ENCODE measurements at places on chromosomes 6 and 20.

- DNase-seq: no peak
These were observed at the start of gene GFRA4 for GRCh38 chr20:3663031-3663701. Gene GFRA4, minus strand, starts transcription at chr20:3663399. Its CDS starts 0 bp downstream, at chr20:3663399.

DNA sequence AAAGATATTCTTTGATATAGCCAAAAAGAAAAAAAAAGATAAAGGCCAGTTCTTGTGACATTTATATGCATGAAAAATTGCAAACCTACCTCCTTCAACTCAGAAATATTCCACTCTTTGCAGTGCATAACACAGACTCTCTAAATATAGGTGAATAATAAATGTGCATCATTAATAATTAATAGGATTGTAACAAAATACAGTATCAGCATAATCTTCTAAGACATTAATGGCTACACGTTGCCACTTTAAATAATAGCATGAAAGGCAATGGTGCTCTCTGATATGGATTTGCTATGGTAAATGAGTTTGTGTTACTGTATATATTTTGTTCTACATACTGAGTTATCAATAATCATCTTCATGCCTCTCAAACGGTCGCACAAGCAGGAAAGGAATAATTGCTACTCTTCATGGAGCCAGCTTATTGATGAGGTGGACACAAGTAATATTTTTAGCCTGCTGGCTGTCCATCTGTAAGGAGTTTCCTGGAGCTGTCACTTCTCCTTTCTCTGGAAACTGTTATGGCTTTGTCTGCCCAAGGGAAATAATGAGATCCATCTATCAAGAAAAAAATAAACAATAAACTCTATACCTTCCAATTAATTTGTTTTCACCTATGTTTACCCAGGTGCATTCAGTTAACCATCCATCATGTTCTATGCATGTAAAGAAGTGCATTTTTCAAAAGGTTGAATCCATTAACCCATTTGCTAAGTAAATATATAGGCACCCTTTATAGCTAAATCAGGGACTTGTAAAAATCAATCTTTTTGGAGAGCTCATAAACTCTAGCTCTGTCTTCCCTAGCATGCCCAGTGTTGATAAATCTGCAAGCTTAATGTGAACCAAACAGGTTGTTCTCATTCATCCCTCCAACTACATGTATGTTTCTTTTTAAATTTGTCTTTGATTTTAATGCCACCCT is 253.0 kb downstream of the NKAIN2 start:
- peak; percentile 88 for DNase-seq

DNA sequence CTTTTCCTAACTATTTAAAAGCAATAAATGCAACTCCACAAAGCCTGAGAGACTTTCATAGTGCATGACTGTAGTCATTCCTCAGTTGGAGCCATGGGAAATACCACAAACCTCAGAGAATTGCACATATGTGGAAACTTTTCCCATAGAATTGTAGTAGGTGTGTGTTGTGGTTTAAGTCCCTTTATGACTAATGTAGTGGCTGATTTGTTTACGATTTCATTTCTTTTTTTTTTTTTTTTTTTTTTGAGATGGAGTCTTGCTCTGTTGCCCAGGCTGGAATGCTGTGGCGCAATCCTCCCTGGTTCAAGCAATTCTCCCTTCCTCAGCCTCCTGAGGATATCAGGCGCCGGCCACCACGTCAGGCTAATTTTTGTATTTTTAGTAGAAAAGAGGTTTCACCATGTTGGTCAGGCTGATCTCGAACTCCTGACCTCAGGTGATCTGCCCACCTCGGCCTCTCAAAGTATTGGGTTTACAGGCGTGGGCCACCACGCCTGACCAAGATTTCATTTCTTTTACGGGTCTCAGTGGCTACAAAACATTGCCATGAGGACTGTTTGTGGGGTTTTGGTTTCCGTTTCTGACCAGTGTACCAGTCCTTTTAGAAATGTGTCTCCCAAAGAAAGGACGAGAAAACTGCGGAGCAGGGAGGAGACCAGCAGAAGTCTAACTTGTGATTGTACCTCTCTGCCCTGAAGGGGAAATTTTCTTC is 212.1 kb upstream of the MARCKS start:
- no peak for DNase-seq

DNA sequence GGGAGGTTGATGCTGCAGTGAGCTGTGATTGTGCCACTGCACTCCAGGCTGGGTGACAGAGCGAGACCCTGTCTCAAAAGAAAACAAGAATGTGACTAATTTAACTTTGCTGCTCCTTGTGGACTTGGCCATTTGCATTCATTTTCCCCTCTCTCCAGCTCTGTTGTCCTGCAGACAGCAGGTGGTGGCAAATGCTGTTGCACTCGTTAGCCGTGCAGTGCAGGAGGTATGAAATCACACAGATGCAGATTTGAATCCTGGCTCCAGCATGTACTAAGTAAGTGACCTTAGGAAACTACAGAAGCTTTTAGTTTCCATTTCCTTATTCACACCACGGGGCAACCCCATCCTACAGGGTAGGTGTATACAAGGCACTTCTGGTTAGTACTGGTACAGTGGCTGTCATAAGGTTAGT is 9.6 kb upstream of the BEND3 start:
- peak; percentile 9 for DNase-seq

DNA sequence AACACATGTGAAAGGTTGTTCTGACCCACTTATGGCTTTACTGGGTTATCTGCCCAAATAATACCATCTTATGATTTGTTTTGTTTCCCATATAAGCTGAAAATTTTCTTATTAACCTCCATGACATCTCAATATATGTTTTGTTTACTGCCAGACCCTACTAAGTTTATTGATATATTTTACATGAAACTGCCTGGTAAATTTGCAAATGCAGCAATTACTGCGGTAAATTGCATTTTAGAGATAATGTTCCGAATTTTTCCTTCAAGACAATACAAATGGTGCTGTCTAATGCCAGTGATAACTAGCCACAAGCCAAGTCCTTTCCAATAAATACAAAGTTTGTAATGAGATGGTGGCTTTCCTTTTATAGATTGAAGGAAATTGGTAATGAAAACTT is 275.9 kb downstream of the SAMD5 start:
- no peak for DNase-seq

DNA sequence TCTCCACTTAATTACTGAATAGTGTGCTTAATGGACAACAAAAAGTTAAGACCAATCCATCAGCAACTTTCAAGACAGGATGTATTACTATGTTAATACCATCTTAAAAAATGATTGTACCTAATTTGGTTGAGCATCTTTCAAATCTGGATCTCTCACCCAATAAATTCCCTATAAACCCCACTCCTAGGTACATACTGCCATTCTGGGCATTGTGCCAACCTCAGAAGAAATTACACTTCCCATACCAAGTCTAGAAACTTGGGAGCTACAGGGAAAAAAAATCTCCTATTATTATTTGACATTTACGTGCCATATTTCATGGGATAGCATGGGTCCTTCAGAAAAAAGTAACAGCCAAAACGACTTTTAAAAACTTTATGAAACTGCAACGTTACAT is 5.1 kb downstream of the SYNCRIP start:
- DNase-seq: no peak

DNA sequence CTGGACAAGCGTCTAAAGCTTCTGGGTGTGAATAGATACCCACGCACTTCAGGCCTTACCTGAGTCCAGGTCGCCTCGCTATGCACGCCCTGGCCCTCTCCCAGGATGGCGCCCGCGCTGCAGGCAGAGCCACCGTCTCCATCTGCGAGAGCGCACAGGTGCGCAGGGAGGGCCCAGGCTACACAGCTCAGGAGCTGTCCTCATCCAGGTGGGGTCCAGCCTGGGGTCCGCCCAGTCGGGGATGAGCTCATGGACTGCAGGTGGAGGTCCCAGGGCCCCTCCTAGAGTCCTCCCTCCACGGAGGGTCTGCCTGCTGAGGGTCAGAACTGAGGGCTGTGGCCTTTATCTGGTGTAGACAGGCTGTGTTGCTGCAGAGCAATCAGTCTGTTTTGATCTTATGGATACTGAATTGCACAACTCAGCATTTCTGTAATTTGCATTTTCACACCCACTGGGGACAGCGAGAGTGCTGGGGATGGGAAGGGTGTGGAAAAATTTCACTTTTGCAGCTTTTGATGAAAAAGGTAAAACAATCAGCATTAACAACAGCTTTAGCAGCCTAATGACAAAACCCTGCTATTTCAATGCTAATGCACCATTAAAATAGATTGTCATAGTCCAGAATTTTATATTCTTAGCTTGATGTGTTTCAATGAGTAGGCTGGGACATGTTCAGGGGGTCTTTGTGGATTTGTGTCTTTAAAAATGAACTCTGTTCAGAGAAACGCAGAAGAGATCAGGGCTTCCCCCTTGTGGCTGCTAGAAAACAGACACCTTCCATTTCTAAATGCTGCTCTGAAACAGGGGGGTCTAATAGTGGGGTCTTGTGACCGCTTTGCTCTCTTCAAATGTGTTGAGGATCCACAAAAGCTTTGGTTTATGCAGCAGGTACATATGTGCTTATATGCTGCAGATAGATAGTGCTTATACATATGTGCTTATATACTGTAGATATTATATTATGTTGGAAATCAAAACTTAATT is 77.8 kb upstream of the PHACTR3 start:
- no peak for DNase-seq

DNA sequence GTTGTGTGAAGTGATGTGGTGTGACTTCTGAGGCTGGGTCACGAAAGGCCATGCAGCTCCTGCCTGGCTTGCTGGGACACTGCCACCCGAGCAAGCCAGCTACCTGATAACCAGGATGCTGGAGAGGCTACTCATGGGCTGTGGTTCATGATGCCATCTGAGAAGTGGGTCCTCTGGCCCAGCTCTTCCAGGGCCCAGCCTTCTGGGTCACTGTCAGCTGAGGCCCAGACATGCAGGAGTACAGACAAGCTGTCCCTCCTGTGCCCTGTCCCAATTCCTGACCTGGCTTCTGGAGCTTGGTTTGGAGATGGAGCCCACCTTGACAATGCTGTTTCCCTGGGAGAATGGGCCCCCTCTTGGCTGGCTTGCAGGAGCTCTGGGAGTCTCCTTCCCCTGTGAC is 87.0 kb downstream of the DHX35 start:
- no peak for DNase-seq

- no peak for DNase-seq
These were observed 1.4 kb downstream of the UNC93A start for GRCh38 chr6:167292301-167293087.

- DNase-seq: no peak
These were observed at the start of gene RBBP8NL for GRCh38 chr20:62427172-62428001. Gene RBBP8NL, minus strand, starts transcription at chr20:62427539. Its CDS starts 7,892 bp downstream, at chr20:62419647.

DNA sequence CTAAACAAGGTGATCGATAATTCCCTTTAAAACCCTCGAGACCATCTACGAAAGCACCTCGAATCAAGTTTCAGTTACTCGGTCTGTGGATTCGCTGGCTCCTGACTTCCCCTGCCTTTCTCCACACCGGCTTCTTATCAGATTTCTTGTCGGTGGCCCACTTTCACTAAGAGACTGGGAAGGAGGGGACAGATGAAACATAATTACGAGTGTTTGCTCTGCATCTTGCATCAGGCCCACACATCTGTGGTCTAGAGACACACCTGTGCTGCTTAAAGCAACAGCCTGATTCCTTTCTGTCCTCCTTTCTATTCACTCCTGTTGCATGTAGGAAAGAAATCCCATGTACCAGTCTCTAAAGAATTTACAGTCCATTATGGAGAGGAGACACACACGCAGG is 37.7 kb downstream of the INSM1 start:
- no peak for DNase-seq

GRCh38 chr6:45466686-45467085 is 89.0 kb upstream of the SUPT3H start:
- DNase-seq: no peak

- no peak for DNase-seq
These were observed 1454.7 kb downstream of the GRIK2 start for GRCh38 chr6:102848210-102848609.

GRCh38 chr6:41638935-41639808 is 904 bp downstream of the MDFI start:
- DNase-seq: no peak

DNA sequence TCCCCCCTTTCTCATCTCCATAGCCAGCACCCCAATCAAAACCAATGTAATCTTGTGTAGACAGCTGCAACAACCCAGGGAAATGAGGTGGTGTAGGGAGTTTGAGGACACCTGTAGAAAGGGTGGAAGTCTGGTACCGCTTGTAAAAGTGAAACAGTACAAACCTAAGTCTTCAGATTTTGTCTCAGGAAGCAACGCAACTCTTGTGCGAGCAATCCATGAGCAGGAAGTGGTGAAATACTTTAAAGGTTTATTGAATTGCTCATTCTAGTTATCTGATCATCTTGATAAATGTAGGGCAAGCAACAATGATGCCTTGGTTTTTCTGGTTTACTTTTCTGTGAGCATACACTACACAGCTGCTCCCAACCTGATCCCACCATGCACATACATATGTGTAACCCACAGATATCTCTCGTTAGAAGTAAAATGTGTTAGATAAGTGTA is 71.1 kb upstream of the THEMIS start:
- no peak for DNase-seq

DNA sequence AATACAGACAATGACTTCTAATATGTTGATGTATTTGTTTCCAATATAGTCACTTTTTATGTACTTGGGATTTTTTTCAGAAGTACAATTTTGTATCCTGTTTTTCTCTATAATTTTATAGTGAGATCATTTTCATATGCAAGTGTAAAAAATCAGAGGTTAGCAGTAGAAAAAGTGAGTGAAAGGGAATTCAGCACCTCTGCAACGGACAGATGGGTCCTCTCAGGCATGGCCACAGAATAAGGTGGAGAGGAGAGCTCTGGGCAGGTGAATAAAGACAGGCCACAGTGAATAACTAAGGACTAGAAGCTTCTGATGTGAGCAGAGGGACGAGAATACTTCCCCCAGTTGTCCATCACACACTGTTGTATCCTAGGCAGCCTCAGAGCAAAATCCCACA is 210.1 kb upstream of the CNR1 start:
- no peak for DNase-seq

- DNase-seq: no peak
These were observed 689.9 kb downstream of the QKI start for GRCh38 chr6:164104432-164104831.

- no peak for DNase-seq
These were observed 52.0 kb downstream of the ITCH start for GRCh38 chr20:34415079-34415478.

DNA sequence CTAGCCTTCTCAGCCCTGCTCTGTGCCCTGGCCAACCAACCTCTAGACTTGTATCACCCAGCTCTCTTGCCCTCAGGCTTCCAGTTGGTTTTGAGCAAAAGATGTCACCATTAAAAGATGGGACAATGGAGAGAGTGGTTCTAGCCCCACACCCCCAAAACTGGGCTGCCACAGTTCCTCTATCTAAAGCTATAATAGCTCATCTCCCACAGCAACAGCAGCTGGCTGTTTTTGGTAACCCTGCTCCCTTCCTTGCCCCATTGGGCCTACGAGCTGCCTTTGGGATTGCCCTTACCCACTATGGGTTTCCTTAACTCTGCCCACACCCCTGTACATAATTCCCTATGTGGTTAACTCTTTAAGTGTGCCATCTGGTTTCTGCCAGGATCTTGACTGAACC is 7.6 kb upstream of the SRSF3 start:
- no peak for DNase-seq

- no peak for DNase-seq
These were observed 24.3 kb upstream of the NHSL1 start for GRCh38 chr6:138523347-138524210.
